ENCODE measurements at places on chromosomes 4 and X.

DNA sequence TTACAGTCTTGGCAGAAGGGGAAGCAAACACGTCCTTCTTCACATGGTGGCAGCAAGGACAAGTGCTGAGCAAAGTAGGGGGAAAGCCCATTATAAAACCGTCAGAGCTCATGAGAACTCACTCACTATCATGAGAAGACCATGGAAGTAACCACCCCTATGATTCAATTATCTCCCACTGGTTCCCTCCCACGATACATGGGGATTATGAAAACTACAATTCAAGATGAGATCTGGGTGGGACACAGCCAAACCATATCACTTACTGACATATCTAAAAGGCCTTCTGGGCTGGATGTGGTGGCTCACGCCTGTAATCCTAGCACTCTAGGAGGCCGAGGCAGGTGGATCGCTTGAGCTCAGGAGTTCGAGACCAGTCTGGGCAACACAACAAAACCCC lies 117.1 kb upstream of the USP9X start:
- no peak for DNase-seq

- DNase-seq = no peak
Measured at GRCh38 chr4:41380511-41381157, 123.9 kb downstream of the UCHL1 start.

- DNase-seq = no peak
Measured at GRCh38 chrX:74492720-74493201, 71.5 kb downstream of the SLC16A2 start.

DNA sequence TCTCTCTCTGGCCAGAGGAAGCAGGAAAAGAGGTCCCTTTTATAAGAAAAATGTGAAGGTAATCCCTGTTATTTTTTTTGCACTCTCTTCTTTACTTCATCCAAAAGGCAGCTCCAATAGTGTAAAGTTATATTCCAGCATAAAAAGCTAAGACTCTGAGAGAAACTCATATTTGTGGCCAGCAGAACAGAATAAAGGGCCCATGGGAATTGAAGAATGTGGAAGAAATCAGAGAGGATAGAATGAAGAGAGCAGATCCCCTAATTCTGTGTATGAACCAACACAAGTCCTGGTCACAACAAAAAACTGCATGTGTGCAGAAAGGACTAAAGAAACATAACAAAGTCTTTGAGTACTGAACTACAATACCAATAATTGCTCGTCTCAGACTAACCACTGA lies 22.3 kb downstream of the RPS6KA6 start:
- DNase-seq = no peak

DNA sequence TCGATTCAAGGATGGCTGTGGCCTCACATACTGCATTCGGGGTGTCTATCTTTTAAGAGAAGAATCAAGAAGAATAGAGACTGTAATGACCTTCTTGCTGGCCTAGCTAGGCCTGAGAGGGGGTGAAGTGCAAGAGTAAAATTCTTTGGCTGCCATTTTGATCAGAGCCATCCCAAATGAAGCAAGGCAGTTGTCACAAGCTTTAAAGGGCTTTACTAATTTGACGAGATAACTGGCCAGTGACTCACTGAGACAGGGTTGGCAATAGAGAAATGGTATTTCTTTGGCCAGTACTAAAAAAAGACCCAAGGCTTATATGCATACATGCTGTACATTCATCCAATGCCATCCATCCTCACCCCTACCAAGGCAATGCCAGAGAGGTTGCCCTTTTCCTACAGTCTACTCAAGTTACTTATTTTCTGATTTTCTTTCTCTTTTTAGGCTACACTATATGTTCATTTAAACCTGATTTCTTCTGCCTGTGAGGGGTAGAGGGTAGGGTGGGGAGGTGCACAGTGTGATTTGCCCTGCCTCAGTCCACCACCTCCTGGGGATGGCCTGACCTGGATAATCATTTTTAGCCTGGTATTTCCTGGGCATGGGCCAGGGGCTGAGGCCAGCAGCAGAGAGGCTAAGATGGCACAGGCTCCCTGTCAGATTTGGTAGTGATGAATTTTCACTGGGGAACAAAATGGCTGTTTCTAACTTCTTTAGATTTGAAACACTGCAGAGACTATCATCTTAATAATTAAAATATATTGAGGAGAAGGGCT lies 32.2 kb downstream of the ATG4A start:
- DNase-seq = no peak

GRCh38 chrX:130625386-130625785 lies 223.6 kb downstream of the RBMX2 start:
- DNase-seq = no peak

GRCh38 chr4:69787879-69788278 lies 27.5 kb upstream of the SULT1B1 start:
- DNase-seq = no peak

- DNase-seq = no peak
Measured at GRCh38 chrX:72113461-72113860, 18.3 kb downstream of the RTL5 start.

- no peak for DNase-seq
Measured at GRCh38 chr4:140242357-140243277, 88.6 kb upstream of the MAML3 start.

GRCh38 chr4:165944900-165945299 lies 71.9 kb downstream of the TLL1 start:
- no peak for DNase-seq

- DNase-seq = no peak
Measured at GRCh38 chr4:8152090-8152864, 6.3 kb downstream of the ABLIM2 start.

DNA sequence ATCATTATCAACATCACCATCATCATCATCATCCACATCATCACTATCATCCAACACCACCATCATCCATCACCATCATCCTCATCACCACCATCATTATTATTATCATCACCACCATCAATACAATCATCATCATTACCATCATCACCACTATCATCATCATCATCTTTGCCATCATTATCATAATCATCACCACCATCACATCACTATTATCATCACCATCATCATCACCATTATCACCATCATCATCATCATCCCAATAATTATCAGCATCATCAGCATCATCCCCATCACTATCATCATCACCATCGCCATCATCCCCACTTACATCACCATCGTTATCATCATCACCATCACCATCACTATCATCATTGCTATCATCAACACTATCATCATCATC lies 1021.9 kb upstream of the PRKX start:
- no peak for DNase-seq

DNA sequence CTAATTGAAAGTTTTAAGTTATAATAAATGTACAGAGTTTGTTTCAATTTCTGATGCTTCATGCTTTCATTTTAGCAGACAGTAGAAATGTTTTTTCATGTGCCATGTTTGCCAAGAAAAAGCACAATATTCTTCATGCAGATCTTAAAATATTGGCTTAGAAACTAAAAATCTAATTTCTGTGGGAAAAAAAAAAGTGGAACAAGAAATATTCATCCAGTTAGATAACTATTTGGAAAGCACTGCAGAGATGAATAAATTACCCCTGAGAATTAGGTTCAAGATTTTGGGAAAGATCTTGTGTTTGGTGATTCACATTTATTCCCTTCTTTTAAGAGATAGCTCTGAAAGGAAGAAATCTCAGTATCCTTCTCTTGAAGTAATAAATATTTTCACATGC lies 912.5 kb downstream of the C4orf33 start:
- no peak for DNase-seq

- DNase-seq = peak; percentile 28
Measured at GRCh38 chrX:109890910-109891502, 111.9 kb upstream of the TMEM164 start.

DNA sequence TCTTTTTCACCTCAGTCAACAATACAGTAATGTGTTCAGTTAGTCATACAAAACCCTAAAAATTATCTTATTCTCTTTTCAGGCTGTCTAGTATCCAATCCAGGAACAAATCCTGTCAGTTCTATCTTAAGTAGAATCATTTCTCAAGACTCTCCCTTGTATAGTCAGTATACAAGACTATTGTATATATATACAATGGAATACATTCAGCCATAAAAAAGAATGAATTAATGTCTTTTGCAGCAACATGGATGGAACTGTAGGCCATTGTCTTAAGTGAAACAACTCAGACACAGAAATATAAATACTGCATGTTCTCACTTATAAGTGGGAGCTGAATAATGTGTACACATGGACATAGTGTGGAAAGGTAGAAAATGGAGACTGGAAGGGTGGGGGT lies 501.2 kb upstream of the ATOH1 start:
- DNase-seq = no peak

DNA sequence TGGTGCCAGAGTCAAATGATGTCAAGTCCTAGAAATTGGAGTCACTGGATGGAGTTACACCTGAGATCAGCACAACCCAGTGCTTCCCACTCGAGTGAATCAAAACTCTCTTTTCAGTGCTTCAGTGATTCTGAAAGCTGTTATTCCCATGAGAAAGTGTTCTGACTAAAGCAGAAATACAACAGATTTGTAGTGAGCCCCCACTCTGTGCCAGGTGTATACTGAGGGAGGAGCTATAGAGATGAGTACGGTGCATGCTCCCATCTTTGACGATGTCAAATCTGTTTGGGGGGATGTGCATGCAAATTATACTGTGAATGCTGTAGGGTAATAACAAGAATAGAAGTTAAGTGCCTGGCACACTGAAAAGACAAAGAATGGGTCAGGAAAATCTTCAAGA lies 330.2 kb downstream of the HS3ST1 start:
- no peak for DNase-seq

GRCh38 chr4:176883108-176883550 lies 90.4 kb upstream of the VEGFC start:
- no peak for DNase-seq

- DNase-seq = no peak
Measured at GRCh38 chr4:17667253-17667652, 52.8 kb downstream of the MED28 start.

DNA sequence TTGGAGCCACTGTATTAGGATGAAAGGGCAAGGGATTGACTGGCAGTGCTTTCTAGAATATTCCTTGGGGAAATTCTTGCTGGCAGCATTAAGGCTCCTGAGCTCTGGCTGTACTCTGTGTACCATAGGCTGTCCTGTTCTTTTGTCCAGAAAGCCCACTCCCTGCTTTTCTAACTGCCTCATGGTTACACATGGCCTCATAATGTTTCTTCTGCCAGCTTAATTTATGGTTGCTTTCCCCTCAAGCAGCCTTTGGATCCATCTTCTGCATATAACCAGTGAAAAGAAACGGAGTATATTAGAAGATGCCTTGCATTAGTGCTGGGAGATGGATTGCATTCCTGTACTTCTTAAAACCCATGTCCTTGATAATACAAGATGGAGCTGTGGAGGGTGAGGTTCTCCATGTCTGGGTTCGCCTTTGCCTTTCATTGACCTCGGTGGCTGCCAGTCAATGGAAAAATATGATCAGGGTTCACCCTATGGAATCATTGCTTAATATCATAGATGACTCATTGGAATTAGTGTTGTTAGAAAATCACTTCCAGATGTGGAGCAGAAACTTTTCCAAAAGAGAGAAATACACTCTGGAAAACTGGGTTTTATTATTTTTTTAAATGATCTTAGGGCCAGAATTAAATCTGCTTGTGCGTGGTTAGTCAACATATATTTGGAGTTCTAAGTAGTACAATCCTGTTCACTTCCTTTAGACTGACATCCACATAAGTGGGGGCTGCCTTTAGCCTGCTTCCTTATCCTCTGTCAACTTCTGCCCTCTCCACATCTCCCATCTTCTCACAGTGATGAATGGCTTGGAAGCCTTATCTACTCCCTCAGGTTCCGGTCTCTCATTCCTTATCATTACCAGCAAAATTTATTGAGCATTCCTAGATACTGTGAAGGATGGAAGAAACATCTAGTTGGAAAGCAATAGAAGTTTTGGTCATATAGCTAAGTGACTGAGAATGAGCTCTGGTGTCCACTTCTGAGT lies 24.9 kb downstream of the DOCK11 start:
- DNase-seq = no peak

DNA sequence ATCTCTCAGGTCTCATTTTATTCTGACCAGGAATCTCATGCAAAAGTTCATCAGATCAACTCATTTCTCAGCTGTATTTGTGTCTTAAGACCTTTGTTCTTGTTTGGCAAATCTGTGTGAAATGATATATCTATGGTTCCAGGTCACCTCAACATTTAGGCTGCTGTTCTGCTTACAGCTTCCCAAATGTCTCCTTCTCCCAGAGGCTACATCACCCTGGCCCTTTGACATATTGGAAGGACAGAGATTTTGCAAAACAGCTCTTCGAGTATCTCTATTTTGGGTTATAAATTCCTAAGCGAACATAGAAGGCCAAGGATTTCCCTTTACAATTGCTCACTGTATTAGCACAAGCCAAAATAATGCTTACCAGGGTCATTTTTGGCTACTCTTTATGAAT lies 57.5 kb upstream of the GIMD1 start:
- DNase-seq = no peak

DNA sequence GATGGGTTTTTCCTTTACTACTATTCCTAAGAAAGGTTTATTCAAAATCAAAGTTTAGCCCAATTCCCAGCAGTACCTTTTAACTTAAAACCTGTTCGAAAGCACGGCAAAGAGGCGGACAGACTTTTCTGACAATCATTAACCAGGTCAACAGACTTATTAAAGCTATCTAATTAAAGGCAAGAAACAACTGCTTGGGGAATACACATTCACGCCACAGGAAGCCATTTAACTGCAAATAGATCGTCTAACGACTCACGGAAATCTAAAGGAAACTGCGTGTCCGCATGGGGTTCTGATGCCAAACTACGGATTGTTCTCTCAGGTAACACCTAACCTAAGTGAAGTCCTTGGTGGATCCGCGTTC lies 663 bp upstream of the USP53 start:
- no peak for DNase-seq

DNA sequence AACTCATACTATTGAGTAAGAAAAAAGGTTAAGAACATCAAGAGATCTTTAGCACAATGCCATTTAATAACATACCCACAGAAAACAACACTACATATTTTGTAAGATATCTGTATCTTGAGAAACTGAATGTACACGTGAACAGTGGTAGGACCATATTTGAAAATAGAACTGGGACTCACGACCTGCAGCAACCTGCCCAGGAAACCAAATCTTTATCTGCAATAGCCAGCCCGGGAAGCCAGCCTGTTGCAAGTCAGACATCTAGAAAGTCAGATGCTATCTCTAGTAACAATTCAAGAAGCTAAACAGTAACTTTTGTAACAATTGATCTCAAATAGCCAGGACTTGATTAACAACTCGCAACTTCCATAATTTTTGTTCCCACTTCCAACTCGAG lies 52.6 kb upstream of the SOD3 start:
- DNase-seq = no peak

DNA sequence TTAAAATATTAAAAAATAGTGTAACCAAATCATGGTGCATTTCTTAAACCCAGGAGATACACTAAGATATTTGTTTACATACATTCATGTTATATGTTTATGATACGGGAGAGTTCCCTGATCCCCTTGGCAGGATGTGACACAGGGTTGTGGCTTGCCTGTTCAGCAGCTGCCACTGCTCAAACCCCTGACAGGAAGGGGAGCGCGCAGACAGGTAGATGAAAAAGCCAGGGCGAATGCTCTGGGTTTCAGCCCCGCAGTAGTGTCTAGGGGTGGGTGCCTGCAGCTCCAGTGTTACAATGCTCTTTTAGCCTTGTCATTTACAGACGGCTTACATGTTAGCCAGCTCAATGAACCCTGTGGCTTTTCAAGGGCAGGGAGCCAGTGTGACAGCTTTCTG lies 1343.8 kb upstream of the IGFBP7 start:
- no peak for DNase-seq
